ENCODE measurements at places on chromosomes 12 and 14. TPM values are rescaled to one million over a fixed set of nuclear protein-coding genes. Genes with fewer than 3 reads are reported as not detected.

EFS gene
- 1.5 TPM for total RNA-seq

BRI3BP gene
- 1.5 TPM for total RNA-seq

OGFOD2 gene
- total RNA-seq = 17.3 TPM

MYL2 gene
- total RNA-seq = not detected

RIC8B gene
- 9.2 TPM for total RNA-seq

RNASE1 gene
- total RNA-seq = 0.43 TPM

LRP1-AS gene
- total RNA-seq = not detected

MORN3 gene
- total RNA-seq = 1.5 TPM

RPGRIP1 gene
- total RNA-seq = 0.22 TPM

NTS gene
- not detected for total RNA-seq

SLC25A21 gene
- under 0.01 TPM for total RNA-seq

HOTAIR gene
- total RNA-seq = not detected

RASAL1 gene
- total RNA-seq = not detected

CFAP73 gene
- total RNA-seq = not detected

All from placental pericyte (primary cell).